ENCODE measurements at places on chromosomes 1 and 21.
A peak's percentile ranks its signal among the peaks of the same experiment; 100 is the strongest.

DNA sequence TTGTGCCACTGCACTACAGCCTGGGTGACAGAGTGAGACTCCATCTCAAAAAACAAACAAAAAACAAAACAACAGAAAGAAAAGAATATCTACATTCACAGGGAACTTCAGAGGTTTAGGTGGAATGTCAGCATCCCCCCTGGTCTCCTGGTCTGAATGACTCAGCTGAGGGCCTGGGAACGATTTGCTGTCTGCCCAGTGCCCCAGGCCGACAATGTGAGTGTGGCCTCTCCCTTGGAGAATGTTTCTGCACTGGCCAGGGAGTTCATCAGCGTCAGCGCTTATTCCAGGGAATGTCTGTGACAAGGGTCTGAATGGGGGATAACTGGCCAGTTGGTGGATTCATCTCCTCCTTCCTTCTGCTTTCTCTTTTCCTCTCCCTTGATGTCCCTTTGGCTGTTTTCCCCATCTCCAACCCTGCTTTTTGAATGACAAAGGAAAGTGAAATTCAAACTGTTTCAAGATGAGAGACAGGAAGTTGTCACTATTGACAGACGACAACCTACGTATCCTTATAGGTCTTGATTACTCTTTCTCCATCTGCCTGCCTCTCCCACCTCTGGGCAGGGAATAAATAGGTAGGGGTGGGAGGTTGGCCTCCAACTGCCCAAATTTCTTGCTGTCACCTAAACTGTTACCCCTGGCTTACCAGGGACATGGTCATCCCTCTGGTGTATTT, 213.1 kb downstream of the HHAT start:
- DNase-seq = no peak

DNA sequence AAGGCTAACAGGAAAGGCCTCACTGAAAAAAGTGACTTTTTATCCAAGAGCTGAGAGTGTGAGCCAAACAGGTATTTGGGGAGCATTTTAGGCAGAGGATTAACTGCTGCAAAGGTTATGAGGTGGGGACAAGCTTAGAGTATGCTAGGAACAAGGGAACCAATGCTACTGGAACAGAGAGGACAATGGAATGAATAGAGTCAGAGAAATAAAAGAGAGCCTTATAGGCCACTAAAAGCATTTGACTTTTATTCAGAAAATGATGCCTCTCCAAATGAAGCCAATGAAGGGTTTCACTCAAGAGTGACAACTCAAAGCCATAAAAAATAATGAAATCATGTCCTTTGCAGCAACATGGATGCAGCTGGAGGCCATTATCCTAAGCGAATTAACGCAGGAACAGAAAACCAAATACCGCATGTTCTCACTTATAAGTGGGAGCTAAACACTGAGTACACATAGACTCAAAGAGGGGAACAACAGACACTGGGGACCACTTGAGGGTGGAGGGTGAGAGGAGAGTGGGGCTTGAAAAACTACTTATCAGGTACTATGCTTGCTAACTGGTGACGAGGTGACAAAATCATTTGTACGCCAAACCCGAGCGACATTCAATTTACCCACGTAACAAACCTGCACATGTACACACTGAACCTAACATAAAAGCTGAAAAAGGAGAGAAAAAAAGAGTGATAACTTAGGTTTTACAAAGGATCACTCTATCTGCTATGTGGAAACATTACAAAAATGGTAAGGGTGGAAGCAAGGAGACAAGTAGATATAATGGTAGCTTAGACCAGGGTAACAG, 11.1 kb downstream of the PTP4A2 start:
- DNase-seq = no peak

- no peak for DNase-seq
Measured at GRCh38 chr1:11898831-11899467, 27.3 kb downstream of the KIAA2013 start.

- DNase-seq = no peak
Measured at GRCh38 chr1:156866249-156866909, 5.7 kb downstream of the NTRK1 start.

DNA sequence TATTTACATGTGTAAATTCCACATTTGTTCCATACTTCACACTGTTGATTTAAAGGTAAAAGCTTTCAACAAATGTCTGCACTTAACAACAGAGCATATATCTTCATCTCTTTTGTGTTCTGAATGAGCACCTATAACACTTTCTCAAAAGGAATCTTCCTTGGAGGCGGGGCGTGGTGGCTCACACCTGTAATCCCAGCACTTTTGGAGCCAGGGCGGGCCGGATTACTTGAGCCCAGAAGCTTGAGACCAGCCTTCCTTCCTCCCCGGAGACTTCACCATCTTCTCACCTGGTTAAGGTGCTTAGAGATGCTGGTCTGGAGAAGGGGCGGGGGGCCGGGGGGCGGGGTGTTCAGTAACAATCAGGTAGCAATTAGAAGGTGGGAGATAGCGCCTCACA, 16.5 kb downstream of the RYR2 start:
- no peak for DNase-seq

GRCh38 chr1:91744953-91745639, 140.9 kb downstream of the TGFBR3 start:
- DNase-seq = no peak

GRCh38 chr1:33256471-33257206, at the start of gene ZNF362:
Gene ZNF362 (plus strand): TSS chr1:33256492. CDS start chr1:33270575, 14,083 bp downstream.
- DNase-seq = peak; percentile 39

DNA sequence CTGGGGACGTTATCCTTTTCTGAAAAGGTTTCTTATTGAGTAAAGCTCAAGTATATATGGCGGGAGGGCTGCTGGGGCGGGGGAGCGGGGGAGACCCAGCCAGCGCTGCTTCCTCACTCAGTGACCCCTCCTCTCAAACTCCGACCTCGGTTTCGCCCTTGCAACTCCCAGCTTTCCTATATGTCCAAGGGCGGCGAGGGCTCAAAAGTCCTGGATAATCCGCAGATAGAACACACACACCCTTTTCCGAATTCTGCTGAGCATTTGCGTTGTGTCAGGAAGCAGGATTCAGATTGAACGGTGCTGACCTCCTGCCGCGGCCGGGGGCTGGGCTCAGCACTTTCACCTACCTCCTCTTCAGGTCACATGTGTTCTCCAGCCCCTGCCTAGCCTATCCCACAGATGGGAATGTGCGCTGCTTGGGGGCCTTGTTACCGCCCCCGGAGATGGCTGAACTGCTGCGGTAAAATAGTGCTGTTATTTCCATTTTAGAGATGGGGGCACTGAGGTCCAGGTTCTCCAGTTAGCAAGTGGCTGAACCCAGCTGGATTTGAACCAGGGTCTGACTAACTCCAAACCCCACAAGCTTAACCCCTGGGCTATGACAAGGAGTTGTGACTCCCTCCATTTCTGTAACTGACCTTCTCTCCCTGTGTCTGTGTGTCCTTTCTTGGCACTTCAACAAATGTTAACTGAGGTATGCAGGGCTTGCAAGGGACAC, 795 bp upstream of the AHDC1 start:
- no peak for DNase-seq

DNA sequence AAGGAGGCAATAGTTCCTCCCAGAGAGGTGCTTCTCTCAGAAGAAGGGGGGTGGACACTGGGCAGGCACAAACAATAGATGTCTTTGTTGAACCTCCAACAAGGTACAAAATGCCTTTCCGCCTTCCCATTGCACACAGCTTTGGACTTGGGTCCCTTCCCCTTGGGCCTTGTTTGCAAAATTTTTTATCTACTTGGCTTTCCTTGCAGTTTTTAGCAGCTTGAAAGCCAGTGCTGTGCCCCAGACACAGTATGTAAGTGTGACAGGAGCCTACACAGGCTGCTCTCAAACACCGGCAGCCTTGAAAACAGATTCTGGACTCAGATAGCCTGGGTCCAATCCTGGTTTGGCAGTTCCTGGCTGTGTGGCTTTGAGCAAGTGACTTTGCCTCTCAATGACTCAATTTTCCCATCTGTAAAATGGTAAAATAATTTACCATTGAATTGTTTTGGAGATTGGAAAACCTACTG, 43.0 kb downstream of the ELAPOR1 start:
- no peak for DNase-seq

GRCh38 chr1:33634806-33635205, 162.4 kb downstream of the ZSCAN20 start:
- DNase-seq = peak; percentile 20

- DNase-seq = no peak
Measured at GRCh38 chr1:67939186-67939743, 106.0 kb upstream of the GNG12 start.

DNA sequence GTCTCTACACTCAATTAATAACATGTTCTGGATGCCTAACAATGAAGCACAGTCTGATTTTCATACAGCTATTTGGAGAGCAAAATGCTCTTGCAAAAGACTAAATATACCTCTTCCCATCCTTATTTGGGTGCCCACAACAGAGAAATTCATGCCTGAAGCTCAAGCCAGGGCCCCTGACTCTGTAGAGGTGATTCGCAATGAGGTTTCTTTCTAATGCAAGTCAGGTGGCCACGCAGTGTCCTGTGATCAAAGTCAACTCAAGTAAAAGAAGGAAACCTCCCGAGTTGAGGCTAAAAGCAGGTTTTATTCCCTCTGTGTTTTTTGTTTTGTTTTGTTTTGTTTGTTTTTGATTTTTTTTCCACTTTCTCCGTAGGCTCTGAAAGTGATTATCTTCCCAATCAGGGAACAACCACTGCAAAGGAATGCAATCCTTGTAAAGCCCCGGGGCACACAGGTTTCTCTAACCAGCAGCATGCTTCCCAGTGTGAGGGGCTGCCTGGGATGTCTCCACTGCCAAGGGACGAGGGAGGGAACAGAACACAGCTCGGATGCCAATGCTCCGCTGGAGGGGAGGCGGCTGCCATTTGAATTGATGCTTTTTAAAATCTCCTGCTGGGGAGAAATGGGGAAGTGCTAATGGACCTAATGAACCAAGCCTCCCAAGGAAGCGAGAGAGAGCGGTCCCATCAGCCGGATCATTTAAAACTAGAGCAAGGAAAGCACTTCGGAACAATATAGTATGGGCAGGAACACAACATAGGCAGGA, 73.8 kb upstream of the SSX2IP start:
- DNase-seq = no peak

DNA sequence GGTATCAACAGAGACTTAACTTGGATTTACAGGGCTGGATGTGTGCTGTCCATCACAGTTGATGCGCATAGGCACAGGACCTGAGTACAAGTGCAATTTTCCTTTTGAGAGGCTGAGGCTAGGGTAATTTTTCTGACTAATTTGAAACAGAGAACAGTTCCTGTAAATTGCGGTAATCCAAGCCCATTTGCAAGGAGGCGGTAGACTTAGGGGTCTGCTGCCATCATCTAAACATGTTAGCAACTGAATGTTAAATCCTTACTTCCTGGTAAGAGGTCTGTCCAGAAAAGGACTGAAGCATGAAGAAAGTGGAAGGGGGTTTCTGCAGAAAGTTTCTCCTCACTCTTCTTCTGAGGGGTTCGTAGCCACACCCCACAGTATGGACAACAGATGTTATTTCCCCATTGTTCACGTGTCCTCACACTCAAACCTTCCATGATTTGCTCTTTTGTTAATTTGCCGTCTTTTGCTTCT, 23.7 kb upstream of the C1orf198 start:
- no peak for DNase-seq

DNA sequence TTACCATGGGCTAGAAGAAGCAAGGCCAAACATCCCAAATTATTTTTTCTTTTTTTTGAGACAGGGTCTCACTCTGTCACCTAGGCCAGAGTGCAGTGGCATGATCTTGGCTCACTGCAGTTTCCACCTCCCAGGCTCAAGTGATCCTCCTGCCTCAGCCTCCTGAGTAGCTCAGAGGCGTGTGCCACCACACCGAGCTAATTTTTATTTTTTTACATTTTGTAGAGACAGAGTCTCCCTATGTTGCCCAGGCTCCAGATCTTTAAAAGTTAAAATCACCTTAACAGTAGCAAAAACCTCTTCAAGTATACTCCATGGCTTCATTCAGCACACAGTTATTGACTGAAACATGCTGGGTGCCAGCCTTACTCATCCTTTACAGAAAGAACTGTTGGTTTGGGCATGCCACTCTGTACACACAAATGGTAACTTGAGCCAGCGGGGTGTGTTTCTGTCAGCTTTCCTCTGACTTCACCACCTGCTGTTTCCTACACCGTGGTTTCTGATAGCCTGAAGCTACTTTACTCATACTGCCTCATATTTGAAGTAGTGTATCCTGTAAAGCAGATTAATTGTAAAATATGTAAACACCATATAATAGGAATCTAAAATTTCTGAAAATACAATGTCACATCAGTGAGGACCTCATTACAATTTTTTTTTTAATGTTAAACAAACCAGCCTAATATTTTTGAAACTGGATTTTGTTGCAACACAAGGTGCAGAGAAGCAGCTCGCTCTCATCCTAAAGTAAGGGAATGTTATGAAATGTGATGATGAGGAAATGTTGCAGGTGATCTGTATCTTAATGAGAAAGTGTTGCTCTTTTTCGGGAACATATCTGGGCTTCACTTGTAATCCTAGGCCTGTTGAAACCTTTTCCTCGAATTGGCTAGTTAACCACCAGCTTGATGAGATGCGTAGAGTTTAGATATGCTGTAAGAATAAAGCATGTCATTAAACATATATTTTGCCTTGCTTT, 113.9 kb downstream of the ATP5PO start:
- no peak for DNase-seq

- DNase-seq = no peak
Measured at GRCh38 chr1:31335007-31335406, 37.9 kb downstream of the FABP3 start.

- no peak for DNase-seq
Measured at GRCh38 chr1:8965121-8965820, 19.6 kb downstream of the CA6 start.

All from stimulated activated CD4-positive, alpha-beta T cell treated with anti-CD3 and anti-CD28 coated beads, Interleukin-12 subunit alpha, Interleukin-12 subunit beta, amount 100 ng/mL, for 48 hours (primary cell).